ENCODE measurements at places on chromosomes 13 and 19.

DNA sequence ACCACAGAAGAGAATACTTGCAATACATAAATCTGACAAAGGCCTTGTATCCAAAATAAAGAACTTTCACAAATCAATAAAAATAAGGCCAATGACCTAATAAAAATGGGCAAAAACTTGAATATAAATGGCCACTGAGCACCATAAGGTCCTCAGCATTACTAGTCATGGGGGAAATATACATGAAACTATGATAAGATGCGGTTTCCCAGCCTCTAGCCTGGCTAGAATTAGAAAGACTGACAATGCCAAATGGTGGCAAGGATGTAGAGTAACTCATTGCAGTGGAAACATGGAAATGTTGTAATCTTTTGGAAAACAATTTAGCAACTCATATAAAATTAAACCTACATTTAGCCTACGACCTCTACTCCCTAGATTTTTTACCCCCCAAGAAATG, 227.1 kb downstream of the GGACT start:
- no peak overlapping the region for H3K27ac ChIP-seq
- no peak for DNase-seq

- no peak overlapping the region for H3K4me3 ChIP-seq
- no peaks in the 10 kb centered on the region for H3K27me3 ChIP-seq
- H3K36me3 ChIP-seq: no peaks in the 10 kb centered on the region
- DNase-seq: peak; percentile 28
- no peak overlapping the region for H3K27ac ChIP-seq
These were observed 21.7 kb downstream of the PHF11 start for GRCh38 chr13:49517461-49517860.

- no peaks in the 10 kb centered on the region for H3K36me3 ChIP-seq
- no peak for DNase-seq
- no peak overlapping the region for H3K4me3 ChIP-seq
- H3K27me3 ChIP-seq: no peaks in the 10 kb centered on the region
- no peak overlapping the region for H3K27ac ChIP-seq
These were observed 505.5 kb upstream of the PCDH9 start for GRCh38 chr13:67735651-67736050.

DNA sequence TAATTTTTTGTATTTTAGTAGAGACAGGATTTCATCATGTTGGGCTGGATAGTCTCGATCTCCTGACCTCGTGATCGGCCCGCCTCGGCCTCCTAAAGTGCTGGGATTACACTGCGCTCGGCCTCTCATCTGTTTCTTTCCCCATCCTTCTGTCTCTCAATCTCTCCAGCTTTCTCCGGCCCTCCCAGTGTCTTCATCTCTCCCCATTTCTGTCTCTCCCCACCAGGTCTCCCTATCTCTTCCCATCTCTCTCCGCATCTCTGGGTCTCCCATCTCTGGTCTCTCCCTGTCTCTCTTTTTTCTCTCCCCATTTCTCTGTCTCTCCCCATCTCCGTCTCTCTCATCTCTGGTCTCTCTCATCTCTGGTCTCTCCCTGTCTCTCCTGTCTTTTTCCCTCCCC, 12.2 kb upstream of the NFIX start:
- peak overlapping the region; percentile 42 for H3K4me3 ChIP-seq
- H3K27me3 ChIP-seq: no peaks in the 10 kb centered on the region
- DNase-seq: no peak
- no peak overlapping the region for H3K27ac ChIP-seq
- no peaks in the 10 kb centered on the region for H3K36me3 ChIP-seq
- H3K4me1 ChIP-seq: no peaks in the 10 kb centered on the region

- no peaks in the 10 kb centered on the region for H3K27me3 ChIP-seq
- H3K4me1 ChIP-seq: peaks cover 17% of the 10 kb centered on the region
- H3K36me3 ChIP-seq: no peaks in the 10 kb centered on the region
- no peak overlapping the region for H3K4me3 ChIP-seq
- peak; percentile 67 for DNase-seq
- H3K27ac ChIP-seq: peak overlapping the region; percentile 87
These were observed 8.7 kb upstream of the IGFL3 start for GRCh38 chr19:46133101-46133627.

- H3K27me3 ChIP-seq: no peaks in the 10 kb centered on the region
- H3K4me3 ChIP-seq: no peak overlapping the region
- no peaks in the 10 kb centered on the region for H3K4me1 ChIP-seq
- no peak overlapping the region for H3K27ac ChIP-seq
- H3K36me3 ChIP-seq: no peaks in the 10 kb centered on the region
These were observed 1719.5 kb upstream of the MIR17HG start for GRCh38 chr13:89627996-89628395.

GRCh38 chr13:32881074-32881776, 135.0 kb upstream of the KL start:
- H3K4me3 ChIP-seq: no peak overlapping the region
- peaks cover 4% of the 10 kb centered on the region for H3K4me1 ChIP-seq
- no peaks in the 10 kb centered on the region for H3K36me3 ChIP-seq

GRCh38 chr19:1893791-1894190, 8.5 kb upstream of the ABHD17A start:
- no peak for DNase-seq
- H3K27me3 ChIP-seq: no peaks in the 10 kb centered on the region
- peaks cover 10% of the 10 kb centered on the region for H3K4me1 ChIP-seq
- no peak overlapping the region for H3K27ac ChIP-seq

DNA sequence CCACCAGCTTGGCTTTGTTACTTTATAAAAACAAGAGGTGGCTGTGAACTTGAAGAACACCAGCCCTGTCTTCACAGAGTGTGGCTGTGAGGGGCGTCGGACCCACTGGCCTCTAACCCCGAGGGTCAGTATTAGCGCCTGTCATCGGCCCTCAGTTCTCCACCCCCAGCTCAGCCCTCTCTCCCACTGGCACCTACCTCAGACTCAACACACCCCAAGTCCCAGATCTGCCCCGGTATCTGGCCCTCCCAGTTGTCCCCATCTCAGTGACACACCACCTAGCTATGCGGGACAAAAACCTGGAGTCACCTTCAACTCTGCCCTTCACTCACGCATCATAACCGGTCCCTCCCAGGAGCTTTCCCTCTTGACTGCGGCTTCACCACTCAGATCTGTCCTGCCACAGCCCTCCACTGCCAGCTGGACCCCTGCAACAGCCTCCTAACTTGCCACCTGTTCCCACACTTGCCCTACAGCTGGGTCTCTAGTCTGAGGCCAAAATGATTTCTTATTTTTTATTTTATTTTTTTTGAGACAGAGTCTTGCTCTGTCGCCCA, 45.4 kb downstream of the PEPD start:
- H3K36me3 ChIP-seq: no peaks in the 10 kb centered on the region
- H3K4me3 ChIP-seq: no peak overlapping the region
- no peaks in the 10 kb centered on the region for H3K4me1 ChIP-seq
- DNase-seq: no peak

DNA sequence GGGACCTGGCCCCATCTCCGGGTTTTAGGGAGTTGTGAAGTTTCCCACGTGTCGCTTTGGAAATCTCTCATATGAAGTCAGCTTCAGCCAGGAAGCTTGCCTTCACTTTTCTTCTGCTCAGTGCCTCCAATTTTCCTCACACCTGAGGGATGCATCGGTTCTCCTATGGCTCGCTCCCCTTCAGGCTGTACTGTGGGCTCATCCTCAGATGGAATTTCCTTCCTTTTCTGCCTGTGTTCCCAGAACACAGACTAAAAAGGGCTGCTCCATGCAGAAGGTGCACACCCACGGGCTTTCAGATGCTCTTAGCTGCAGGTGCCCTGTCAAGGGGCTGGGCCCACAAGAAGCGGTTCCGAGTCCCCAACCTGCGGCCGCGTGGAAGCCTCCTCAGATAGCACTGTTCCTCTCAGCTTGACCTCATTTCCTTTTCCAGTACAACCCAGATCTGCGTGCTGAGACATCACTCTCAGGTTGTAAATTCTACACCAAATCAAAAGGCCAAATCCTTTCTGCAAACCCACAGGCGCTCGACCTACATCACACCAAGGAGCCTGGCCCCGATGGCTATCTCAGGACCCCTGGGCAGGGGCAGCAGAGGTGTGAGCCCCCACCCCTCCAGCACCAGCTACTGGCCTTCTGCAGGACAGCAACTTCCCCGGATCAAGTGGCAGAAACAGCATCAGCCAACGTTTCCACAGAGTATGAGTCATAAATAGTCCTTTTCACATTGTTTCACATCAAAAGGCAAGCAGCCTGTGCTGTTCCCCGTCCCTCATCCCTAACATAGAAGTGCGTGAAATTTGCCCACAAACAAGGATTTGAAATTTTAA, 275.9 kb downstream of the ZNF536 start:
- no peak for DNase-seq
- no peak overlapping the region for H3K27ac ChIP-seq
- H3K4me1 ChIP-seq: peaks cover 3% of the 10 kb centered on the region

GRCh38 chr13:73939071-73939380, 195.2 kb downstream of the KLF12 start:
- DNase-seq: no peak
- H3K4me3 ChIP-seq: no peak overlapping the region
- H3K27ac ChIP-seq: no peak overlapping the region

DNA sequence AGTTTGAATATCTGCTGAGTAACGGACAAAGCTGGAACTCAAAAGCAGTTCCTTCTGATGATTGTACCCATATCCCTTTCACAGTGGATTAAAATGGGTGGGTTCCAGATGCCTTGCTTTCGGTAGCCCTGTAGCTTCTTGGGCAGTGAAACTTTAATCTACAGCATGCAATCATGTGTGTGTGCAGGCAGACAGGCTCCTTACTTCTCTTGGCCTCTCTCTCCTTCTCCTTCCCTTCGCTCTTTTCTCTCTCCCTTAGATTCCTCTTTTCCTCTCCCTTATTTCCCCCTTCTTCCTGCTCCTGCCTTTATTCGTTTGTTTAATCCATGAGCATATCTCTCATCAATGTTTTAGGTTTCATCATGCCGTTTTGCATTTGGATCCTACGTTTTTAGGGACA, 8.1 kb downstream of the DGKH start:
- H3K4me3 ChIP-seq: no peak overlapping the region
- no peaks in the 10 kb centered on the region for H3K4me1 ChIP-seq
- H3K27me3 ChIP-seq: no peaks in the 10 kb centered on the region
- DNase-seq: no peak

- H3K27me3 ChIP-seq: no peaks in the 10 kb centered on the region
- no peak overlapping the region for H3K27ac ChIP-seq
- no peak for DNase-seq
- H3K4me3 ChIP-seq: no peak overlapping the region
These were observed 13.6 kb upstream of the SHC2 start for GRCh38 chr19:474126-475078.

Measured in testis (tissue), 5 donors.